Activated CD4-positive, alpha-beta T cell treated with anti-CD3 and anti-CD28 coated beads for 4 hours (primary cell): ENCODE measurements at places on chromosomes 6 and 20.

DNA sequence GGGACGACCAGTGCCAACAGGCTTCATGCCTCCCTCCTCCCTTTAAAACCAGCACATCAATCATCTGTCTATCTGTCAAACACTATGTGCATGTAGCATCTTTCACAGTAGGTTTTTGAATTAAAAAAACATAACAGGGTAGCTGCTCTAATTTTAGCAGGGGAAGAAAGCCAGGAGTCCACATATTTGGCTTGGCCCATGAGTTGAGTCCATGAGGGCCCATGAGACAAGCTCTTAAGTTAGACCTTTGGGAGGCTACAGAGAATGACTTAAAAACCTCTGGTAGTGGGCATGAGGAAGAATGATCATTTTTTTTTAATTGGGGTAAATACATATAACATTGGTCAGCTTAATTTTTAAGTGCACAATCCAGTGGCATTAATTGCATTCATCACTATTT lies 194.9 kb downstream of the UTRN start:
- DNase-seq, result no peak

DNA sequence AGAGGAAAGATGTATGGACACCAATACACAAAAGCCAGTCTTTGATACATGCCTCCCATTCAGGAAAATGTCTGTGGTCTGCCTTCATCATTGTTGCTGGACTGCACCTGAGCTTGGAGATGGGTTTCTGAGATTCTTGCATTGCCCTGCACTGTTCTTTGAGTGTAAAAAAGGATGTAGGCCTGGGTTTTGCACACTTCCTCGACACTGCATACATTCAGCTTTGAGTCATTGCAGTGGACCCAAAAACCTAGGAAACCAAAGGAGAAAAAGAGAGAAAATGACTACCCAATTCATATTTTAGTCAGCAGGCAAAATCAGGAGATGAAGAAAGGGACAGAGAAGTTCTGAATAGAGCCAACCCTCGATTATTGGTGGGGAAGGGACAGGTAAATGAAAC lies 9.0 kb downstream of the TOMM6 start:
- no peak for DNase-seq

GRCh38 chr6:96276305-96276704 lies 245.3 kb upstream of the UFL1 start:
- DNase-seq, result no peak

DNA sequence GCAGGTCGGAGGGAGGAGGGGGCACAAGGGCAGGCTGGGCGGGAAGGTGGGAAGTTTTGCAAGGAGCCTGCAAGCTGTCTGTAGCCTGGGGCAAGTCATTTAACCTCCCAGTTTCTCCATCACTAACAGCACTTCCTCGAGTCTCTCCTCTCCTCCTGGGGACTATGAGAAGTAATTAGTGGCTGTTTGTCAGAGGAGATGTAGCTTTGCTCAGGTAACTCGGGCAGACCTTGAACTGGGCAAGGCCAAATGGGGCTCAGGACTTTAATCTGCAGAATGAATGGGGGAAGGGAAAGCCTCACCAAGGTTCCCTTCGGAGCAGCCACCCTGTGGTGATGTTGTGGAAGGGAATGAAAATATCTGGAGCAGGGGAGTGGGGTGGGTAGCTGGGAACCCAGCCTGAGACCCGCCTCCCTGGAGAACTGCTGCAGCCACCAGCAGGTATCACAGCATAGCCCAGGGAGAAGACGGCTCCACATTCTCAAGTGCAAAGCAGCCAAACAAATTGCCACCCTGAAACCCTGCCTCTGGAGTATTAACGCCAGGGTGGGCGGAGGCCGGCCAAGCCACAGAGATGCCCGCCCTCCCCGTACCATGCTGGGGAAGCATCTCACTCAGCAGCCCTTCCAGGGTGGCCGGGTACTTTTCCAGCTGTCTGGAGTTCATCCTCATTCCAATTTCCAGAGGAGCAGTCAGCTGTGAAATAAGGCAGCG lies 6.1 kb upstream of the LEMD2 start:
- no peak for DNase-seq

DNA sequence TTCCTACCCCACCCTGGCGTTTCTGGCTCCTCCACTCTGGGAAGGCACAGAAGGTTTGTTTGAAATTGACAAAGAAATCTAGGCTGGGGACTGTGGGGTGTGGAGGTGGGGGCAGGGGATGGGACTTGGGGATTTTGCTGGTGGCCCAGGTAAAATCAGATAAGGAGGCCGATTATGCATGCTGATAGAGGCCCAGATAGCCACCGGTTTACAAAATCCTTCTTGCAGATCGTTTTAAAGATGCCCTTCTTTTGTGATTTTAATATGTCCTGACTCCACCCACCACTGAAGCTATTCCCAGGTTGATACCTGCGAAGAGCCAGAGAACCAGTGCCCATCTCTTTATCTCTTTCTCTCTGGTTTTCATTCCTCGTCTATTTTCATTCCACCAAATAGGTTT lies 104.9 kb downstream of the TFAP2C start:
- DNase-seq, result no peak

DNA sequence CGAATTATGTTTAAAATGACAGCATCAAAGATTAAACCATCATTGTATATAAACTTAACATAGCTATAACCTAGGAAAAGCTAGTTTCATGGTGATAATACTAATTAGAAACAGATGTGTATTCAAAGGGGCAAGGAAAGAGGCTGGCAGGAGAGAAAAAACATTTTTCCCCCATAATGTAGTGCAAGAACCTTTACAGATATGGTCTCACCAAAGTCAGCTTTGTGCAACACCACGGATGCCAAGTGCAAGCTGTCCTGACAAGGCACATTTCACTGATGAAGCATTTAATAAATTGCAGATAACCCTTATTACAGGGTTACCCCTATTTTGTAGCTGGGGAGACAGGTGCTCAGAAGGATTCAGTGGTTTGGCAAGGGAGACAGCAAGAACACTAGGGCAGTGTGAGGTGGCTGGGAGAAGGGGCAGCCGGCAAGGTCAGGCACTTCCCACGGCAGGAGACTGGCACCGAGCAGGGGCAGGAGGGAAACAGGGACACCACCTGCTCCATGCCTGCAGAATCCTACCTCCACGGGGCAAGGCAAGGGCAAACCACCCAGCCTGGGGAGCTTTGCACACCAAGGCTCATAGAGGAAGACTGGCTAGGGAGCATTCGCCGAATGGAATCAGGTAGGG lies 6.5 kb downstream of the RPS6KA2 start:
- no peak for DNase-seq

- DNase-seq, result no peak
These were observed 335.1 kb downstream of the HDGFL1 start for GRCh38 chr6:22904431-22904830.

- no peak for DNase-seq
These were observed 381.0 kb upstream of the SASH1 start for GRCh38 chr6:147961481-147962141.

- DNase-seq, result no peak
These were observed 2.9 kb downstream of the MAP7 start for GRCh38 chr6:136547336-136547735.

DNA sequence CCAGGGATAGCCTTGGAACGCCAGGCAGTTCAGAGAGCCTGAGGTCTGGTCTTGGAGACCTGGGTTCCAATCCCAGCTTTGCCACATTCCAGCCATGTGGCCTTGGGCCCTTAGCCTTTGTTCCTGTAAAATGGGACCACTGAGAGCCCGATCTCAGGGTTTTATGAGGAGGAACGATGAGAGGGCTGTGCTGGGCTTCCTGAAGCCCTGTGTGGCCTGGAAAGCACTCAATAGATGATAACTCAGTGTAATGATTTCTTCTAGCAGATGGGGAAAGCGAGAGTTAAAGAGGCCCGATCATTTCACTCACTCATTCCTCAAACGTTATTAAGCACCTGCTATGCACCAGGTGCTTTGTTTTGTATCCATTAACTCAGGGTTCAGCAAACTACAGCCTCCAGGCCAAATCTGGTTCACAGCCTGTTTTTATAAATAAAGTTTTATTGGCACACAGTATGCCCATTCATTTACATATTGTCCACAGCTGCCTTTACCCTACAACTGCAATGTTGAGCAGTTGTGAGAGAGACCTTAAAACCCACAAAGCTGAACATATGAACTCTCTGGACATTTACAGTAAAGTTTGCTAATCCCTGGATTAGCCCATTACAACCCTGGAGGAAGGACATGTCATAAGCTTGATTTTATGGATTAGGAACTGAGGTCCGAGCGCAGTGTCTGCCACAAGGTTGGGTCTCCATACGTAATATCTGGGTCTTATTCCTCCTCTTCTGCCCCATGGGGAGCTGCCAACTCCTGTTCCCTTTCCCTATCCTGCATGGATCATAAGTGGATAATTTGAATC lies 90.4 kb downstream of the CEBPB start:
- no peak for DNase-seq

DNA sequence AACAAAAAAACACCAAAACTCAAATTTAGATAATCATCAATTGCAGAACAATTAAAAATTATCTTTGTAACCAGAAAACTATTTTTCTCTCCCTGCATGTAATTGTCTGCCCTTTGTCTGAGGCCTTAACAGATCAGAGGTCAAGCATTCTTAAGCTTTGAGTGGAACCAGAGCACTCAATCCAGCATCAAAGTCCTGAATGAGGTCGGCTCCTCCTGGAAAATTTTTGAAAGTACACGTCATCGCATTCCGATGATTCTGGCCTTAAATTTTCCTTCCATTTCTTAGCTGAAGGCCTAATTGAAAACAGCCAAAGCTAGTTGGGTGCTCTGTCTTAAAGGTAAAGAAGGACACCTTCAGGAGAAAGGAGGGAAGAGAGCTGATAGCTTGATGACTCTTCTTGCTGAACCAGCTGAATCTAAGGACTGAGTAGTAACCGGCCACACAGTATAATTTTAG lies 510.2 kb upstream of the SULF2 start:
- no peak for DNase-seq

- no peak for DNase-seq
These were observed 16.1 kb upstream of the B4GALT5 start for GRCh38 chr20:49729780-49730179.

DNA sequence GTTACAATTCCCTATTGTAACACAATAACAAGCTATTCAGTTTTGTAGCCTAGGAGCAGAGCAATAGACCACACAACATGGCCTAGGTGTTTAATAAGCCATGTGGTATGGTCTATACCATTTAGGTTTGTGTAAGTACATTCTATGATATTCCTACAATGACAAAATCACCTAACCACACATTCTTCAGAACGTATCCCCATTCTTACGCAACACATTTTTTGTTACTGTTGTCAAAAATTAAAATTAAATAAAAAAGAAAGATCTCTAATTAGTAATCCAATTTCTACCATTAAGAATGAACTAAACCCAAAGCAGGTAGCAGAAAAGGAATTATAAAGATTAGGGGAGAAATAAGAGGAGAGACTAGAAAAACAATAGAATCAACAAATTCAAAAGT lies 44.0 kb downstream of the RANBP9 start:
- DNase-seq, result no peak

DNA sequence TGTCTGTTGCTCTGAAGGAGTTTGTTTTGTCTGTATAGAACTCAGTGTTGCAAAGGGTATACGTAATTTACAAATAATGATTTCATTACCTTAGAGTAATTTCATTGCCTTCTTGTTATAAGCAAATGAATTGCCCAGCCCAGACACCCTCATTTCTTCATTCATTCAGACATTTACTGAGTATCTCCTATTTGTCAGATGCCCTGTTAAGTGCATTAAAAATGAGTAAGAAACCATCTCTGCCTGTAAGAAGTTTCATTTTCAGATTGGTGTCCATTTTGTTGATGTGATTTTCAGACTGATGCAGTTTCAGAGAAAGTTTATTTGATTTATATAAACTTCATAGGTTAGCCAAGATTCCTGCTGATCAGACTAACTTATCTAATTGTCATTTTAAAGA lies 429.3 kb downstream of the PHF3 start:
- DNase-seq, result no peak

- DNase-seq, result no peak
These were observed 144.6 kb downstream of the DHX35 start for GRCh38 chr20:39106791-39107190.

DNA sequence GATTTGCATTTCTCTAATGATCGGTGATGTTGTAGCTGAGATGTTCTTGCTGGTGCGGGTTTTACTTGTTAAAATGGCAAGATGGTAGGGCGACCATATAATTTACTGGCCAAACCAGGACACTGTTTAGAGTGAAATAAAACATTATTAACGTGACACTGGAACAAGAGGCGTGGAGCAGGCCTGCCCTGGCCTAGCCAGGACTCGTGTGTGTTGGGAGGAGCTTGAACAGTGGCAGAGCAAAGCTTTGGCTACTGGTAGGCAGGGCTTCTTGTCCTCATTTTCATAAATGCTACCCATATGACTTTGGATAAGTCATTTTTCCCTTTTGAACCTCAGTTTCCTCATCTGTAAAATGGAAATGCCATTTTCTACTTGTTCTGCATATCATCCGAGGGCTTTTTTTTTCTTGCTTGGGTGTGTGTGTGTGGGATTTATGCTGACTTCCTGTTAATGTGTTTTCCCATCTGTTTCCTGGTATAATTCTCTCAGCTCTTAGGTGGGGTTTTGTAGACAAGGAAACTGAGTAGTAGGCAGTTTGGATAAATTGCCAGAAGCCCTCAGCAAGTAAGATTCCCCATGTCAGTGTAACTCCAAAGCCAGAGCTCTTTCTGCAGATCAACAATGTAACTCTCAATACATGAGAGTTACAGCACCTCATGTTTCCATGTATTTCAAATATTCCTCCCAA lies 81.7 kb downstream of the TOX2 start:
- DNase-seq, result no peak

DNA sequence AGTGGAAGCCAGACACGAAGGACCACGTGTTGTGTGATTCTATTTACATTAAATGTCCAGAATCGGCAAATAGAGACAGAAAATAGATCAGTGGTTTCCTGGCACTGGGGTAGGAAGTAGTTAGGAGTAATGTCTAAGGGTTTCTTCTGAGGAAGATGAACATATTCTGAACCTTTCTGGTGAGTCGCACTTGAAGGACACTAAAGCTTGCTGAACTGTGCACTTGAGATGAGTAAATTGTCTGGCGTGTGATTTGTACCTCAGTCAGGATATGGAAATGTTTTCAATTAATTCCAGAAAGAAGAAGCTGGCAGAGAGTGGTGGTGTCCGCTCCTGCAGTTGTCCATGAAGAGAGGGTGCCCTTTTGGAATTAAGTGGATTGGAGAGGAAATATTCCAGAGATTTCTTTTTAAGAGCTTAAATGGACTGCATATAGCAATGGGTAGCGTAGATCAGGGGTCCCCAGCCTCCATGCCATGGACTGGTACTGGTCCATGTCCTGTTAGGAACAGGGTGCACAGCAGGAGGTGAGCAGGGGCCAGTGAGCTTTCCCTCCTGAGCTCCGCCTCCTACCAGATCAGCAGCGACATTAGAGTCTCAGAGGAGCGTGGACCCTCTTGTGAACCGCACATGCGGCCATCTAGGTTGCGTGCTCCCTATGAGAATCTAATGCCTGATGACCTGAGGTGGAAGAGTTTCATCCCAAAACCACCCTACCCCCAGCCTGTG lies 12.4 kb upstream of the KIF25 start:
- no peak for DNase-seq

DNA sequence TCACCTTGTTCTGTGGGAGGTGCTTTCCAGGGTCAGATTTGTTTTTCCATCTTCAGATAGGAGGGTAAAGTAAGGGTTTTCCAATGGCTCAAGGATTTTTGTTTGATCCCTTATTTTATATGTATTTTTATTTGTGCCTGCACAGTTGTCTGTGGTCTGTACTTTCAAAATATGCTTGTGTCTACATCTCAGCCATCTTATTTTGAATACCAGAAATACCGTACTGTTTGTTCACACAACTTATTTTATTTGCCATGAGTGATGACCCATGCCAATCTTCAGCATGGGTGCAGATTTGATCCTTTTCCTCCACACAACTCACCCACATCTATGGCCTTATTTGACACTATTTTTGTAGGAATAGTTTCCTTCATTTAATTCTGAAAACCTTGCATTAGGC lies 72.2 kb upstream of the PTCHD4 start:
- DNase-seq, result no peak

- no peak for DNase-seq
These were observed 11.0 kb downstream of the TRIM10 start for GRCh38 chr6:30149858-30150550.
